ENCODE measurements at places on chromosomes 12 and 14.

DNA sequence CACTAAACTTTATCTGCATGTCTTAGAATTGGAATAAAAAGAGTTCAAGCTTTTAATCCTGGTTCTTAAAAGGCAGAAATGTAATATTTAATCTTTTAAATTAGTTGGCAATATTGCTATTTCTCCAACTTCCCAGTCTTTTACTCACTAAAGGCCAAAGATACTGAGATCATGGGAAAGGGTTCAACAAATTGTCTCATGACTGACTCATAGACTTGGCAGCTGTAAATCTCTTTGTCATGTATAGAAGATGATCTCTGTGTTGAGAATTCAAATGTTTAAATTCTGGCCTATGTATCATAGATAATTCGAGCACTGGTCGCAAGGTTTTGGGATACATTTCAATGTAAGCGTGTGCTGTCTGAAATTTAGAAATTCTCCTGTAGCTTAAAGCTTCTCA is 40.1 kb upstream of the STRAP start:
- no peak for DNase-seq

DNA sequence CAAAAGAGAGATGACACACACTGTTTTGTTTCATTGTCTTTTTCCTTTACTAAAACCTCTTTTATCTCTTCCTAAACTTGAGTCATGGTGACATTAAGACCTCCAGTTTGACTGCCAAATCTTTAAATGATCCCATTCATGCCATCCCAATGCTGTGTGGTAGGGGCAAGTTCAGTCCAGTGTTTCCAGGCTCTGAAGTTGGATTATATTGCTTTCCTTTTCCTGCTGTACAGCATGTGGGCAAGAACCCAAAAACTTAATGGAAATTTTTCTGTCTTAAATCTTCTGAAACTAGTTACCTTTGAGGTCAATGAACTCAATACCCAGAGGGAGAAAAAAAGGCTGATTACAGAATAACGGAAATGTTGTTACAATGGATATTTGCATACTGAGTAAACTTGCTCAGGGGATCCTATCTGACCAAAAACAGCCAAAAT is 187.1 kb upstream of the FAR2 start:
- DNase-seq: no peak

DNA sequence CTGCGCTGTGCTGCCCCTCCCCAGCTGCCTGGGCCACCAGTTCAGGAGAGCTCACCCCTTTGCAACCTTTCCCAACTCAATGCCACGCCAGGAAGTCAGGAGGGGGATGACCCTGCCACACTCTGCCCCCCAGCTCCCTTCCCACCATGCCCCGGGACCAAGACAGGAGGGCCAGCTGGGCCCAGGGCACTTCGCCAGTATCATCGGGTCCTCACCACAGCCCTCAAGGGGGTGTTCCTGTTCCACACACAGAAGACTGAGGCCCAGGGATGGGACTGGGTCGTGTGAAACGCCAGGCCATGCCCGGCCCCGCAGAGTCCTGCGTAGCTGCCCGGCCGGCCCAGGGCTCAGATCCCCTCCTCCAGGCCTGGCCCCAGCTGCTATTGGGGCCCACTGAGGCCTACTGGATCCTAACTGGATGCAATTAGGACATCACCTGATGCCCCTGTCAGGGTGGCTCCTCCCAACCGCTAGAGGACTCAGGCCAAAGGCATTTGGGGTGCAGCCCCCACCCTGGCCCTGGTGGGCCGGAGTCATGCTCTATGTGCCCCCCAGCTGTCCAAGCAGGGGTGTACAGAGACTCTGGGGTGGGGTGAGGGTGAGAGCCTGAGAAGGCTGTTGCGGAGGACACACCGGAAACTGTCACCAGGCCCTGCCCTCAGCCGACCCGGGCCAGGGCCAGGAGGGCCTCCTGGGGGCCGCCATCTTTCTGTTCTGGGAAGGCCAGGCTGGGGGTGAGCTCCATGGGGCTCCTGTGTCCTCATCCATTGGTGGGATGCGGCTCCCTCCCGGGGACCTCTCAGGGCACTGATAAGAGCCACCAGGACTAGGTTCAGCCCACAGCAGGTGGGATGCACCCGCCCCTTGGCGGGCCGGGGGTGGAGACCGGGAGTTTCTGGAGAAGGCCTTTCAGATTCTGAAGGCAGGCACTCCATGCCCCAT is 29.3 kb upstream of the ANKRD9 start:
- no peak for DNase-seq

- DNase-seq: no peak
Observed at GRCh38 chr12:119008691-119009221, 27.4 kb downstream of the SRRM4 start.
